ENCODE measurements at places on chromosomes 16 and 17. TPM values are rescaled to one million over a fixed set of nuclear protein-coding genes. Genes with fewer than 3 reads are reported as not detected.

TBC1D3 gene
- not detected for polyA plus RNA-seq

CBX8 gene
- 11.6 TPM for polyA plus RNA-seq

CRISPLD2 gene
- 6.1 TPM for polyA plus RNA-seq

GAS7 gene
- polyA plus RNA-seq: 16.9 TPM

TRPV3 gene
- 1.1 TPM for polyA plus RNA-seq

PIPOX gene
- polyA plus RNA-seq: 8.8 TPM

GUCY2D gene
- 0.45 TPM for polyA plus RNA-seq

TEX14 gene
- 1.6 TPM for polyA plus RNA-seq

MPO gene
- 2.4 TPM for polyA plus RNA-seq

CDRT15L2 gene
- not detected for polyA plus RNA-seq

ARSG gene
- 6.2 TPM for polyA plus RNA-seq

PRM3 gene
- polyA plus RNA-seq: not detected

UTS2R gene
- 0.40 TPM for polyA plus RNA-seq

NPB gene
- polyA plus RNA-seq: 0.90 TPM

All from left kidney (tissue), 8 donors.